ENCODE measurements at places on chromosomes 2 and 18. TPM values are rescaled to one million over a fixed set of nuclear protein-coding genes. Genes with fewer than 3 reads are reported as not detected.

The TBR1 gene
- polyA plus RNA-seq = not detected

The PRSS56 gene
- polyA plus RNA-seq = not detected

The CDK15 gene
- polyA plus RNA-seq = not detected

- H3K36me3 ChIP-seq = no peaks in the 10 kb centered on the region
- H3K27me3 ChIP-seq = peaks cover 6% of the 10 kb centered on the region
- no peaks in the 10 kb centered on the region for H3K4me1 ChIP-seq
- no peak for DNase-seq
Measured at GRCh38 chr2:66840321-66841002, 405.5 kb downstream of the MEIS1 start.

- no peak for DNase-seq
- H3K36me3 ChIP-seq = no peaks in the 10 kb centered on the region
- H3K27ac ChIP-seq = no peak overlapping the region
- H3K4me1 ChIP-seq = peaks cover 9% of the 10 kb centered on the region
- H3K27me3 ChIP-seq = peaks cover 24% of the 10 kb centered on the region
- no peak overlapping the region for H3K4me3 ChIP-seq
Measured at GRCh38 chr18:47422524-47422923, 171.1 kb upstream of the SKOR2 start.

Measured in naive B cell (primary cell).